ENCODE measurements at places on chromosomes 12 and 14.

DNA sequence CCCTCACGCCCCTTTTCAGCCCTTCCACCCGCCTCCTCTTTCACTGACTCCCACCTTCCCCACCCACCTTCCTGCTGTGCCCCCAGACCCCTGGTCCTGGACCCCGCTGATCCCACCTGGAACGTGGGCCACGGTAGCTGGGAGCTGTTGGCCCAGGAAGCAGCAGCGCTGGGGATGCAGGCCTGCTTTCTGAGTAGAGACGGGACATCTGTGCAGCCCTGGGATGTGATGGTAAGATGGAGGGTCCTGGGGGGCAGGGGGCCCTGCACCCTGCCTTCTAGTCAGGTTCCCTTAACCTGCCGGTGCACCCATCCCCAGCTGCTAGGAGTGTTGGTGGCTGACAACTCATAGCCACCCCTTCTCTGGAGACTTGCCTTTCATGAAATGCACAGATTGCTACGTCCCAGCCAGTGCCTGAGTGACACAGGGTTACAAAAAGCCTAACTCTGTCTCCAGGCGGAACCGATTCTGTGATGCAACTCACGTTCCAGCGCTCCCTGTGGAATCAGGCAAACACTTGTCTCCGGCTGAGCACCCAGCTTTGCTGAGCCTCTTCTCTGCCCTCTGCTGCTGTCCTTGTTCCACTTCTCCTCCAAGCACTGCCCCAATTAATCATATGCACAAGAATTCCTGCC is 15.0 kb upstream of the OAS2 start:
- DNase-seq: no peak

- no peak for DNase-seq
These were observed 28.3 kb downstream of the MMP17 start for GRCh38 chr12:131856366-131857097.

DNA sequence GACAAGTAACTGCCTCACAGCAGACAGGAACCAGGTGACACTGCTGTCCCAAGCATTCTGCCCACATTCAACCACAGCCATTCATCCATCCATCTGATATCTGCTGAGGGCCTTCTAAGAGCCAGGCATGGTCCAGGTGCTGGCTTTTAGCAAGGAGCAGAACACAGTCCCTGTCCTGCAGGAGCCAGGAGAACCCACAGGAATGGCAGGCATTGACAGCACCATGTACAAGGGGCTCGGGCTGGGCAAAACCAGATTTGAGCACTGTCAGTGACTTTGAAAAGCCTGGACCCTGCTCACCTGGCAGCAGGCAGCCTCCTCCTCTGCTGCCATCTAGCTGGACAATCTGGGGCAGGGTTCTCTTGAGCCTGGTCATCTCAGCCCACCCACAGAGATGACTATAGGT is 137.0 kb downstream of the ZFP36L1 start:
- DNase-seq: no peak

GRCh38 chr12:26678697-26679660 is 154.0 kb downstream of the ITPR2 start:
- no peak for DNase-seq

- no peak for DNase-seq
These were observed 3.4 kb upstream of the IRF2BPL start for GRCh38 chr14:77031759-77032490.

- DNase-seq: peak; percentile 16
These were observed 286.9 kb downstream of the ERC1 start for GRCh38 chr12:1277905-1278304.

DNA sequence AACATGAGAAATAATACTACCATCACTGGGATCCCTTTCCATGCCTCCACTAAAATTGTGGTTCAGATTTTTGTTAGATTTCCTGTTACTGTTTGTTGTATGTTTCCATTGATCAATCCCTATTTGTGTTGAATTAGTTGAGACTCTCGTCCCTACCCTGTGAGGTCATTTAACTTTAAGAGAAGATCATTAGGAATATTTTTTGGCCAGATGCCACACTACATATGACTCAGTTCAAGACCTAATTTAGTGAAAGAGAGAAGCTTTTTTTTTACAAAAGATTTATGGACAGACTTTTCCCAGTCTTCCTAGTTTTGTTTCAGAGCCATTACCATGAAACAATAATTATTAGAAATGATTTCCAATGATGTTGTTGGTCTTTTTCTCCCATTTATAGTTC is 35.5 kb downstream of the CPSF6 start:
- no peak for DNase-seq

DNA sequence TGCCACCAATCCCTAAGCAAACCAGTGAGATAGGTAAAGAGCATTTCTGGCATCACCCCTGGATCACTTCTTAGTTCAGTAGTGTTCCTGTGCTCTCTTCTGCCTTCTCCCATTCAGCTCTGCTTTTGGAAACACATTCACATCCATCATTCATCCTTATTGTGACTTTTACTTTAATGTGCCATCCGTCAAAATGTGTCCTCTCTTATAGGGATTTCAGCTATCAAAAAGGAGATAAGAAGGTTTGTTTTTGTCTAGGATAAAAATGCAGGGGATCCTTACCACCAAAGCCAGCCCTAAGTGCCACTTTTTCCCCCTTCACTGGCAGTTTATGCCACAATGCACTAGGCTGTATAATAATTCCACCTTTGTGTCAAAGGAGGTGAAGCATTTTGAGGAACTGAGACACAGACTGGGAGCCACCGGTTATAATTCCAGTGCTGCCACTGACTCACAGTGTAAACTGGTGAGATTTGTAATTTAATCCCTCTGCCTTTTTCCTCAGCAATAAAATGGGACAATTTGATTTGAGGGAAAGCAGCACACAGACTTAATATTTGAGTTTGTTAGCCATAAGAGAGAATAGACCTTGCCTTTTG is 158.6 kb downstream of the PAX9 start:
- DNase-seq: no peak

GRCh38 chr14:85974602-85975001 is 444.7 kb downstream of the FLRT2 start:
- DNase-seq: no peak

DNA sequence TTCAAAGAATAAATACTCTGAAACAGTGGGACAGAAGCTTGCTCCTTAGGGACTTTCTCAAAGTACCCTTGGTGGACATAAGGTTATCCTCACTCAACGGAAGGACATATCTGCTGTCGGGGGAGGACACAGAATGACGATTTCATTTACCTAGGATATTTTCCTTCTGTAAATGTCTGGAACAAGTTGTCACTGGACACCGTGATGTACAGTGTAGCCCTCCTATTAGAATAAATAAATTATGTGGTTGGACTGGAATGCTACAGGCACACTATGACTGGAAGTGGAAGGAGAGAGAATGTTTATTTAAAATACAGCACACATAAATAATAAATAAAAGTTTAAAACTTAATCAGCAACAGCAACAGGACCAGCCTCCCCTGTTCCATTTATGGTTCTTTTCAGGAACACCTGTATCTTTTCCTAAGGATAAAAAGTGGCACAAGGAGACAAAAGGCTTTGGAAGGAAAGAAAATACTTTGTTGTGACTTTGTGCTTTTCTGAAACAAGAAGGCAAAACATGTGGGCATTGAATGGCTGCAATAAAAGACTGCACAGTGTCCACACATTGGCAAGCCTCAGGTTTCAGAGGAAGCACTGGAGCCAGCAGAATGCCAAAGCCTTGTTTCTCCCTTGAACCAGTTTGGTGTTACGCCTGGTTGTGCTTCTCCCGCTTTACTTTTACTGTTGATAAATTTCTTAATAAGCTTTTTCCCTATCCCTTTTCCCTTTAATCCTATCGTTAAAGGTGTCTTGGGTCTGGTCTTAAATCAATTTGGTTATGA is 36.8 kb downstream of the FGD4 start:
- DNase-seq: no peak

- no peak for DNase-seq
These were observed 32.4 kb downstream of the TTC8 start for GRCh38 chr14:88856786-88857366.

DNA sequence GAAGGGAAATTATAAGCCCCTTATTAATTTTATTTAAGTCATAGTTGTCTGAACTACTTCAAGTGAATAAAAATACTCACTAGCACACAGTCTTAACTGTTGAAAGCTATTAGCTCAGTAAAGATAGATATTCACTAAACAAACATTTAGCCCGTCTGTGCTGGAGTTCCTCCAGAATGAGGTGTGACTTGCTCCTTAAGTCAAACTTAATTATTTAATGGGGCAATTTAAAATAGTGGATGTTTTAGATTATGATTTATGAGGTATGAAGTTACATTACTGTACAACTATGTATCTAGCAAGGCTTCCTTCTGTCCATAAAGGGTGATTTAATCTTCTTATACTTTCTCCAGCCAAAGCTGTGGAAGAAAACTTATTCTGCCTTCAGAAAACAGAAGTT is 414.0 kb upstream of the FLRT2 start:
- no peak for DNase-seq

DNA sequence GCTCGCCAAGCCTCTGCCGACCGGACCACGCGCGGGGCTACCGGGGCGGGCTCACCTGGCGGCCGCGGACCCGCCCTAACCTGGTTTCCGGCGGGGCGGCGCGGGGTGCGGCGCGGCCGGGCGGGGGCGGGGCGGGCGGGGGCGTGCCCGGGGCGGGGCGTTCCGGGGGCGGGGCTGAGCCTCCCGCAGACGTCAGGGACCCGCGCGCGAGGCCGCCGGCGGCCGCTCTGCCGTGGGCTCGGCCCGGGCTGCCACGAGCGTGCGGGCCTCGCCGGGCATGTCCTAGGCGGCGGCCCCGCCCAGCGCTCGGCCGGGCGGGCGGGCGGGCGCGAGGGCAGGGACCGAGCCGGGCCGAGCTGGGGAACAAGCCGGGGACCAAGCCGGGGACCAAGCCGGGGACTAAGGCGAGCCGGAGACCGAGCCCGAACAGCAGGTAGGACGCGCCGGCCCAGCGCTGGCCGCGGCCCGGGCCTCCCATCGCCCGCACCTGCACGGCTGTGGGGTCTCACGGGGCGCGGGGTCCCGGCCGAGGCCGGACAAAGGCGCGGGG is at the start of gene CEP170B:
Gene CEP170B, plus strand, starts transcription at position 188 of the 550 bp plus-strand sequence. CDS start 3,183 bp downstream, outside the sequence.
- DNase-seq: no peak

GRCh38 chr12:47078733-47079467 is 521 bp upstream of the PCED1B start:
- DNase-seq: no peak

DNA sequence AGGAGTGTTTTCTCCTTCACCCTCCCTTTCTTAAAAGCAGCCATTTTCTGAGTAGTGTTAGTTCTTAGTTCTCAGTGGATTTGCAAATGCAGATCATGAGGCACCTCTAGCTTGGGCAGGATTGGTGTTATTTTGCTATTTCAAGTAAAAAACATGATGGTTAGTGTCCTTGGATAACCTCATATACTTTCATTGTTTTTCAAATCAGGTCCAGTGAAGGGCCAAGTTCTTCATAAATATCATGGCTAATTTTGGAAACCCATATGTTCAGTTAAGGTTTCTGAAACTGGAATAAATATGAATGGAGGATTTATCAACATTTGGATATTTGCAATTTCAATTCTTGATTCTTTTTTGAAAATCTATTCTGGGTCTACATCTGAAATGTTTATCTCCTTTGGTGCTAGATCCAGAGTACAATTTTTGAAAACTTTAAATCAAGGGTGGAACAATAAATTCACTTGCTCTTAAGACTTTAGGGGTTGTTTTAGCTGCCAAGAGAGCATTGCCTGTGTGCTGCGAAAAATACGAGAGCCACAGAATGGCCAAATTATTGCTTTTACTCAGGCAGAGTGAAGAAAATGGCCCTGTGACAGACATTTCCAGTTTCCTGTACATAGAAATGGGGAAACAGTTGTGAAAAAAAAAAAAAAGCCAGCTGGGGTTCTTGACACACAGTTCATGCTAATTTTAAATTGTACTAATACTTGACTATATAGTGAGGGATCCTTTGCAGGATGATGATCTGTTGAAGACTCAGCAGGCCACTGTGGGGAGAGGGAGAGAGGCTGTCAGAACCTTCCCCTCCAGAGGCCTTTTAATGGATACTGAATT is 104.6 kb downstream of the BICD1 start:
- no peak for DNase-seq

GRCh38 chr14:22547313-22547947 is 41.6 kb downstream of the DAD1 start:
- DNase-seq: no peak

GRCh38 chr14:63544591-63545299 is 1.6 kb upstream of the PPP2R5E start:
- no peak for DNase-seq

- no peak for DNase-seq
These were observed 410.1 kb downstream of the NAV3 start for GRCh38 chr12:78240827-78241226.

DNA sequence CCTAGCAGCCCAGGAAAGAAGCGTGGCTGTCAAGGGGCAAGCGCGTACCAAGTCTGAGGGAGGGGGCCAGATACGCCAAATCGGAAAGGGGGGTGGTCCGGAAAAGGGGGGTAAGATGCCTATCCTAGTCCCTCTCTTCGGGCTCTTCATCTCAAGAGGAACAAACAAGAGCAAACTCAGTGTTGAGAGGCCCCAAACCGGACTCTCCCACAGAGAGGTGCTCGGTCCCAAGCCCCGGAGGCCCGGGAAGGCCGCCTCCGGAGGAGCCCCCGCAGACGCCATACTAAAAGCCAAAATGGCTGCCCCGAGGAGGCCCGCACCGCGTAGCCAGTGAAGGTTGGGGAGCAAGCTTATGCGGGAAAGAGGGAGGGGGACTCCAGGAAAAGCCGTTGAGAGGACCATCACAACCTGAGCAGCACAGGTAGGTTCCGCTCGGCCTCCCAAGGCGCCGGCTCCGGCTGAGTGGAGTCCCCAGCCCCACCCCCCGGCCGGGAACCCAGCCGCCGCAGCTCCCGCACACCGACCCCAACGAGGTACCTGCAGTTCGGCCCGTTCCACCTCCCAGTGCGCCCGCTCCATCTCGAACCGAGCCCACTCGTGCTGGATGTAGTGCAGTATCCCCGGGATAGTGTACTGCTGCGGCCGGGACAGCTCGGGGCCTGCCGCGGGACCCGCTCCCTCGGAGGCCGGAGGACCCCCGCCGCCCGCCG is at the start of gene AP4S1:
Gene AP4S1, plus strand, starts transcription at position 283 of the 710 bp plus-strand sequence. CDS start 40,548 bp downstream, outside the sequence.
- DNase-seq: peak; percentile 53

- DNase-seq: no peak
These were observed 10.9 kb upstream of the TFCP2 start for GRCh38 chr12:51183816-51184215.

DNA sequence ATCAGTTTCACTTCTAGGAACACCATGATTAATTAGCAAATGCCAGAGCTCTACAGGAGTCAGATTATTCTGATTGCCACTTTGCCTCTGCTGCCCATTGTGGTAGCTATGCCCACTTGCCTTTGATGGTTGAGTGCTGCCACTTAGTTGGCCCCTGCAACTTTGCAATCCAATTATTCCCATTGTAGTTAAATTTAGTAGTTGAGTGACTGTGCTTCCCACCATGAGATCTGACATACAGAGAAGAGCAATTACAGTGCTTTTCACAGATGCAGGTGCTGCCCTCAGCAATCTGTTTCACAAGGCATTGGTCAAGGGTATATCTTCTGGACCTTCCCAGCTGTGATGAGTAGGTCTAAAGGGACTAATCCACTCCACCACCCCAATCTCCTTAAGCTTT is 468.4 kb upstream of the RGS6 start:
- DNase-seq: no peak

- DNase-seq: no peak
These were observed 9.2 kb upstream of the NUAK1 start for GRCh38 chr12:106147956-106148355.

GRCh38 chr12:121766290-121767039 is 27.0 kb downstream of the RHOF start:
- DNase-seq: no peak

GRCh38 chr14:67461341-67461985 is 27.1 kb downstream of the TMEM229B start:
- no peak for DNase-seq

All from naive B cell (primary cell).